ENCODE measurements at places on chromosomes 5 and 9.

DNA sequence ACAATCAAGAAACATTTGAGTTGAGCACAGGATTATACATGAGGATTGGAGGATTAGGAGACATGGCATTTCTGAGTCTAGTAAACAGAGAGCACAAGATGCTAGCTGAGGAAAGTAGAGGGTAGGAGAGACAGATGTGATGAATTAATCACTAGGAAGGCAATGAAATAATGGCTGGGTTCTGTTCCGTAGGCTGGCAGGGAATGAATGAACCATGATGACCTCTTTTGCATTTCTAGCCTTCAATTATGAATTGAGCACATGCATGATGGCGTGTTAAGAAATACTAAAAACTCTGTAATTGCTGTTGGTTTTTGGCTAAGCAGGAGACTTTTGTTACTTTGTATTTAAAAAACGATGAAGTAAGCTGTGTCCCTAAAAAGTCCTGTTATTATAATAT lies 420.0 kb upstream of the TLE4 start:
- no peak for DNase-seq

GRCh38 chr9:125701351-125701750 lies 5.7 kb downstream of the MAPKAP1 start:
- no peak for DNase-seq

GRCh38 chr9:123361086-123361730 lies 5.2 kb downstream of the CRB2 start:
- no peak for DNase-seq

DNA sequence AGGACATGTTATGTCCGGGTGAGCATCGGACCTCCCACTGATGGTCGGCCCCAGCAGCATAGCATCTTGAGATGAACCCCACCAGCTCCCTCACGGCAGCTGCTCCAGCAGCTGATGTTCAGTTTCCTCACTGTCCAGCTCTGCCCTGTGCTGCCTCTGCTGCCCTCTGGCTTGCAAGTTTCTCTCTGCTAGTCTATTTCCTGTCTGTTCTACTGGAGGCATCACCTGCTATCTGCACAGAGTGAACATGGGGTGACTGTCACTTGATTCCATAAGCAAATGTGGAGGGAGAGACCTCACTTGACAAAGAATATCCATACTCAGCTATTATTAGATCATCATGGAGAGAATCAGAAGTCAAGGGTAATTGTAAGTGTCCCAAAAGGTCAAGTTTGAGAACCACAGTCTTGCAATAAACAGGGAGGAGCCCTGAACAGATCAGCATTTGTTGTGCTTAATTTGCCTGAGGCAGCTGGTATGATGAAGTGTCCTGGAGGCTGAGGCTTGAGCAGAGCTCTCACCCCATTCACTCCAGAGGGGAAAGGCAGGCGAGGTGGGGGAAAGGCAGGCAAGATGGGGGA lies 702.8 kb downstream of the SEMA5A start:
- DNase-seq = no peak

GRCh38 chr5:140628711-140629110 lies 4.3 kb downstream of the CD14 start:
- no peak for DNase-seq

GRCh38 chr9:74960561-74960960 lies 7.8 kb upstream of the C9orf40 start:
- DNase-seq = no peak

GRCh38 chr5:68459093-68459809 lies 243.7 kb downstream of the PIK3R1 start:
- DNase-seq = no peak

GRCh38 chr9:127086771-127087170 lies 35.7 kb downstream of the ANGPTL2 start:
- DNase-seq = no peak

Measured in esophagus squamous epithelium (tissue), 5 donors.